ENCODE measurements at places on chromosomes 2 and 18.

GRCh38 chr18:73688851-73689711 lies 458.6 kb downstream of the FBXO15 start:
- no peak for DNase-seq

- no peak for DNase-seq
Observed at GRCh38 chr2:172335736-172336135, 91.7 kb upstream of the ITGA6 start.

DNA sequence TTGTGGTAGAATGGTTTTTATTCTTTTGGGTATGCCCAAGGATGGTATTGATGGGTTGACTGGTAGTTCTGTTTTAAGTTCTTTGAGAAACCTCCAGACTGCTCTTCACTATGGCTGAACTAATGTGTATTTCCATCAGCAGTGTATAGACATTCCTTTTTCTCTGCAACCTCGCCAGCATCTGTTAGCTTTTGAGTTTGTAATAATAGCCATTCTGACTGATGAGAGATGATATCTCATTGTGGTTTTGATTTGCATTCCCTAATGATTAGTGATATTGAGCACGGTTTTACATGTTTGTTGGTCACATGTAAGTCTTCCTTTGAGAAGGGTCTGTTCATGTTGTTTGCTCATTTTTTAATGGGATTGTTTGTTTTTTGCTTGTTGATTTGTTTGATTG lies 1348.7 kb upstream of the NXPH2 start:
- no peak for DNase-seq

DNA sequence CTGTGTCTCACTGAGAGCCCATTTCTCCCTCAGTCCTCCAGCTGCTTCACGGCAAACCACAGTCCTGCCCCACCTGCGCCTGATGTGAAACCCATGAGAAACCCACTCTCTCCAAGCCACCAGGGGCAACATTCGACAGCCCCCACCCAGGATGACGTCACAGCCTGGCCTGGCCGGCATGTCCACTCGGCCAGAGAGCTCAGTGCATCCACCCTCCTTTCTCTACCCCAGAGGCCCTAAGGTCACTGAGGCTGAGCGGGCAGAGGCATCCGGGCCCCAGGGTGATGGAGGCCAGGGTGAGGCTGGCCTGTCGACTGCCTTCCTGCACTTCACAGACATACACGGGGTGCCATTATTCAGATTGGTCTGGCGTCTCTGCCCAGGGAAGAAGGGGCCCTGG lies 402.7 kb upstream of the MYT1L start:
- no peak for DNase-seq

- no peak for DNase-seq
Observed at GRCh38 chr2:68889500-68889899, 18.3 kb upstream of the BMP10 start.

- no peak for DNase-seq
Observed at GRCh38 chr2:27724905-27725701, 46.4 kb upstream of the MRPL33 start.

GRCh38 chr18:6055711-6056110 lies 160.4 kb upstream of the TMEM200C start:
- no peak for DNase-seq

GRCh38 chr2:190973726-190974628 lies 40.0 kb downstream of the STAT1 start:
- DNase-seq = no peak

- no peak for DNase-seq
Observed at GRCh38 chr2:25295621-25296020, 46.1 kb downstream of the DNMT3A start.

- DNase-seq = no peak
Observed at GRCh38 chr2:148273158-148273691, 252.3 kb downstream of the MBD5 start.

GRCh38 chr2:134190807-134191203 lies 63.1 kb upstream of the MGAT5 start:
- DNase-seq = no peak

DNA sequence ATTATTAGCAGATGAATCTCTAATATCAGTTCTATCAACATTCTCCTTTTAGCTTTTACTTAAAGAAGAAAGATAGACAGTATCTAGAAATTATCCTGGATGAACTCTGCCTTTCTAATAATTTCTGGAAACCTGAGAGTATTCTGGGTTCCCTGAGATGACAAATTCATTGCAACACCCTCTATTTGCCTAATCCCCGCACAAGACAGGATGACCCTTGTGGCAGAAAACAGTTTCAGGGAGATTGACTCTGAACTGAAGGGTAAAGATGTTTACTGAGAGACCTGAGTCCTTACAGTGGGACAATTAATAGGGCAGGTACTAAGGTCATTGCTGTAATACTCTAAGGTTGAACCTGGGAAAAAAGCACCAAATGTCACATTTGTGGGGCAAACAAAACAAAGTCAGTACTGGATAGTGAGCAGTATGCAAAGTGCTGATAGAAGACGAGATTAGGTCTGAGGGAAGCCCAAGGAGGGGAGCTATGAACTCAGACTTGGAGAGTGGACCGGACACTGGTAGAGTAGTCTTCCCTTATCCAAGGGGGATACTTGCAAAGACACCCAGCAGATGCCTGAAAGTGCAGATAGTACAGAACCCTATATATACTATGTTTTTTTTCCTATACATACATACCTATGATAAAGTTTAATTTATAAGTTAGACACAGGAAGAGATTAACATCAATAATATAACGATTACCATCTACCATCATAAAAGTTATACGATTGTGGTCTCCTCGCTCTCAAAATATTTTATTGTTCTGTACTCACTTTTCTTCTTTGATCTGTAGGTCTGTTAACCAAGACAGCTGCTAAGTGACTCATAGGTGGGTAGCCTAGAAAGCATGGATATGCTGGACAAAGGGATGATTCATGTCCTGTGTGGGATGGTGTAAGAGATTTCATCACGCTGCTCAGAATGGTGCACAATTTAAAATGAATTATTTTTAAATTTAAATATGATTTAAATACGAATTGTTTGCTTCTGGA lies 148.3 kb upstream of the KLHL14 start:
- DNase-seq = no peak

GRCh38 chr2:38500283-38500634 lies 102.5 kb downstream of the HNRNPLL start:
- DNase-seq = no peak

- no peak for DNase-seq
Observed at GRCh38 chr2:39723946-39724827, 54.9 kb downstream of the THUMPD2 start.

GRCh38 chr2:129862668-129863067 lies 116.8 kb upstream of the RAB6C start:
- DNase-seq = no peak

- no peak for DNase-seq
Observed at GRCh38 chr2:74099835-74100234, 47.9 kb downstream of the BOLA3 start.

- DNase-seq = no peak
Observed at GRCh38 chr2:202660796-202661195, 26.0 kb downstream of the FAM117B start.

- DNase-seq = no peak
Observed at GRCh38 chr18:46756025-46756558, 761 bp downstream of the ST8SIA5 start.

DNA sequence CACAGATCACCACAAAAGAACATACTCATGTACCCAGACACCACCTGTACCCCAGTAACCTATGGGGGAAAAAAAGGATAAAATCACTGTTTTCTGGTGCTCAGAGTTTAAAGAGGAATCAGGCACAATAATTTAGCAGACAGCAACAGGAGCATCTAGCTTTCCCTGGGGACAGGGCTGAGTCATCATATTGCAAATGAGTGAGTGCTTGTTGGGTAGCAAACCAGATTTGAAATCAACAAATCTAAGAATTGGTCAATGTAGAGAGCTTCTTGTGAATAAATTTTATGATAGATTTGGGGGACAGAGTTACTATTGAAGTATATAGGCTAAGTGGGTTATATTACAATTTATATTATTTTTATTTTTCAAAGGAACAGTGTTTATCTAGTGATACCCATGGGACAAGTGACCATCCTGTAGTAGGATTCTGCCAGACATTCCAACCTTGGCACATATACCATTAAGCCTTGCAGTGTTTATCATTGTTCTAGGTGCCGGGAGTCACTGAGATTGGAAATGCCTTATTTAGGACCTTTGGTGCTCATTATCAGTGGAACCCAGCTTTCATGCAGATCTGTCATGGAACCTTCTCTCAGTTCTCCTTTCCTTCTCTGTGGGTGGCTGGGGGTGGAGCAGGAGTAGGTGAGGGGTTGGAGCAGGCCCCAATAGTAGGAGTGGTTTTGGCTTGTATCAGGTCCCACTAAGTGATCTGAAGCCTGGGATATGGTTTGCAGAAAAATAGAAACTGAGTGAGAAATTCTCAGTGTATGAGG lies 117.2 kb downstream of the CERS6 start:
- DNase-seq = no peak

DNA sequence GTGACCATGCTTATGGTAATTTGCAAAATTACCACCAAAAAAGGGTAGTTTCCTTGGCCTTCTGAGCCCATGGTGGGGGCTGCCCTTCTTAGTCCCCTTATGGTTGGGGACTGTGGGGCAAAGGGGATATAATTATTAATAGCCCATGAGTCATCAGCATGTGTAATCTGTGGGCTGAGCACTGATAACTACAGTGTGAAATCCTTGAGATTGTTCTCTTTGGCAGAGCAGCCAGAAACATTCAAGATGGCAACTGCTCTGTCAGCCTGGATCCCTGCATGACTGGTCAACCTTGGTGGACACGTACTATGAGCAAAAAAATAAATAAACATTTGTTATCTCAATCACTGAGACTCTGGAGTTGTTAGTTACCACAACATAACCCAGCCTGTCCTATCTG lies 61.3 kb downstream of the MGAT4A start:
- DNase-seq = no peak

- no peak for DNase-seq
Observed at GRCh38 chr2:36740061-36740460, 43.6 kb downstream of the VIT start.

- no peak for DNase-seq
Observed at GRCh38 chr2:162342841-162343240, 1.1 kb upstream of the GCA start.

GRCh38 chr2:33222309-33222708 lies 254.1 kb upstream of the RASGRP3 start:
- no peak for DNase-seq

DNA sequence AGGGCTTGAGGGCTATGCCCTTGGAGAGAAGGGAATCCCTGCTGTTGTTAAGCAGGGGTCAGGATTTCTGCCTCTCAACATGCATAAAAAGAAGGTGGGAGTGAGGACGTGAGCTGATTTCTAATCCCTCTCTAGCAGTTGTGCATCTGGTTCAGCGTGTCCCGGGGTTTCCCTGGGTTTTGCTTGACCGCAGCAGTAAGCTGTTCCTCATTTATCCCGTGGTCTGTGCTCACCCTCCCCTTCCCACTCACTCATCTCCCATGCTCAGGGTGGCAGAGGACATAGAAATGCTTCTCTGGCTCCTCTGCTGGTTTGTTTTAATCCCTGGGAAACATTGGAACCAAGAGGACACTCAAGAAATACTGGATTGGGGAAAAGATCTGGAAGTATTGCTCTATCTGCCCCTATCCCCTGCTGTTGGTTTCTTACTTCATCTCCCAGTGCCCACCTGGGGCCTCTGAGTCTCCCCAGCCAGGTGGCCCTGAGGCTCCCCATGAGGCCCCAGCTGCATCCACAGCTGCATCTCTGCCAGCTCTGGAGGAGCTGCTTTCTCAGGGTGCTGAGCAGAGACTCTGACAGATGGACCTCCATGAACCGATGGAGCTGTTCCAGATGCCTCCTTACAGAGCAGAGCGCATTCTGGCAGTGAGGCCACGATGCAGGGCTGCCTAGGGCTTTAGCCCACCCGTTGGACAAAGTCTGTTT lies 36.1 kb downstream of the TET3 start:
- no peak for DNase-seq

DNA sequence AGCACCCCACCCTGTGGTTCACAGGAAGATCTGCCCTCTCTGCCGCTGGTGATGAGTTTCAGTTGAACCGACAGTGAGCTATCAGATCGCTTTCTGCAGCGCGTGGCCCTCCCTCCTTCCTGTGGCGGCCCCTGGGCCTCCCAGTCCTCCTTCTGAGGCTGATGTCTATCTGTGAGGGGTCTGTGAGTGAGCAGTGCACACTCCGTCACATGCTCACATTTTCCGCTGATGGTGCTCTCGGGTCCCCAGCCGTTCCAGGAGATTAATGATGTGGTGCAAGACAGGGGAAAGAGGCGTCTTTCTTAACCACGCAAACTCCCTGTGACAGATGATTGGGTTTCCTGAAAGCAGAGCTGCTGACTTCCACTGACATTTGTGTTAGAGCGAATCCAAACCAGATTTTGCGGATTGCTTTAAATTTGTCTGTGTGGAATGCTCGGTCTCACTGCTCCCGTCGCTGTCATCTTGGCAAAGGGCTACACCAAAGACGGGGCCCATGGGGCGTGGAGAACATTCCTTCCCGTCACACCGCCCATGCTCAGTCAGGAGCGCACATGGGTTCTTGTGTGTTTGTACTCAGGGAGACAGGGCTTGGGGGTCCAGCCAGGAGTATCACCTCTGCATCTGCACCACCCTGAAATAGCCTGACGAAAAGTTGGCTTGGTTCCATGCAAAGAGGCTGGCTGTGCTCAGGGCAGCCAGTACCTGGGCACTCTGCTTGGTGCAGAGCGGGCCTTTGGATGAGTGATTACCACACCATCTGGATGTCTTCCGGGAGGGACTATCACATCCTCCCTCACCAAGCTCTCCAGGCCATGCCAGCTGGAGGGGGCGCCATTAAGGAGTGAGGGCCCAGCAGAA lies 154.7 kb upstream of the HS6ST1 start:
- DNase-seq = no peak

GRCh38 chr2:177397481-177398289 lies 5.1 kb downstream of the AGPS start:
- no peak for DNase-seq

DNA sequence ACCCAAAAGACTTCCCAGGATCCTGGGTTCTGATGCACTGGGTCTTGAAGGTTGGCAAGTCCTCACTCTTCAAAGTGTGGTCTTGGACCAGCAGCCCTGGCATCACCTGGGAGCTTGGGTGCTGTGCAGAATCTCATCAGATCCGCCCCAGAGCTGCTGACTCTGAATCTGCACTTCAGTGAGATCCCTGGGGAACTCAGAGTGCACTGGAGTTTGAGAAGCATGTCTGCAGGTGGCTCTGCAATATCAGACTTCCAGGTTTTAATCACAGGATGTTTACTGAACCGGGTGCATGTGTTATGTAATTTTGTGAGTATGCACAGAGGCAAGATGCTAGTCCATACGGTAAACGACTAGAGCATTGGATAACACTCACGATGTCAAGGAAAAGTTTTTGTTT lies 58.0 kb upstream of the BOD1L2 start:
- DNase-seq = no peak

GRCh38 chr2:120453635-120453998 lies 107.7 kb downstream of the INHBB start:
- no peak for DNase-seq

Data from NCI-H2029 treated with DMSO at 0.1 percent for 48 hours (cell line).